ENCODE measurements at places on chromosomes 5 and 9.

GRCh38 chr9:75417471-75417870 lies 329.2 kb downstream of the OSTF1 start:
- no peak for DNase-seq

DNA sequence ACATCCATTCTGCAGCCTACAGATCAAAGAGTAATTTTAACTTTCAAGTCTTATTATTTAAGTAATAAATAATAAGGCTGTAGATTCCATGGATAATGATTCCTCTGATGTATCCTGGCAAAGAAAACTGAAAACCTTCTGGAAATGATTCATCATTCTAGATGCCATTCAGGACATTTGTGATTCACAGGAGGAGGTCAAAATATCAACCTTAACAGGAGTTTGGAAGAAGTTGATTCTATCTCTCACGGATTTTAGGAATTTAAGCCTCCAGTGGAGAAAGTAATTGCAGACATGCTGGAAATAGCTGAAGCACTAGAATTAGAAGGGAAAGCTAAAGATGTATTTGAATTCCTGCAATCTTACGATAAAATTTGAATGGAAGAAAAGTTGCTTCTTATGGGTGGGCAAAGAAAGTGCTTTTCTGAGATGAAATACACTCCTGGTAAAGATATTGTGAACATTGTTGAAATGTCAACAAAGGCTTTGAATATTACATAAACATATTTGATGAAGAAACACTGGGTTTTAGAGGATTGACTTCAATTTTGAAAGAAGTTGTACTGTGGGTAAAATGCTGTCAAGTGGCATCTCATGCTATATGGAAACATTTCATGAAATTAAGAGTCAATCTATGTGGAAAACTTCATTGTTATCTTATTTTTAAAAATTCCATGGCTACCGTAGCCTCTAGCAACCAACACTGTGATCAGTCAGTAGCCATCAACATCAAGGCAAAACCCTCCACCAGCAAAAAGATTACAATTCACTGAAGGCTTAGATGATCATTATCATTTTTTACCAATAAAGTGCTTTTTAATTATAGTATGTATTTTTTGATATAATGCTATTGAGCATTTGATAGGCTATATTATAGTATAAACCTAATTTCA lies 1141.0 kb downstream of the CDH12 start:
- no peak for DNase-seq

- DNase-seq, result no peak
These were observed 814 bp downstream of the CCDC125 start for GRCh38 chr5:69331528-69332445.

- DNase-seq, result no peak
These were observed 413.5 kb downstream of the PLK2 start for GRCh38 chr5:58046371-58046770.

- DNase-seq, result no peak
These were observed 301.4 kb upstream of the DAP start for GRCh38 chr5:11062397-11062796.

GRCh38 chr5:176739461-176740051 lies 70.8 kb upstream of the UNC5A start:
- DNase-seq, result no peak
